ENCODE measurements at places on chromosomes 2 and 18.

- no peak for DNase-seq
Measured at GRCh38 chr2:54704688-54705605, 18.5 kb upstream of the EML6 start.

DNA sequence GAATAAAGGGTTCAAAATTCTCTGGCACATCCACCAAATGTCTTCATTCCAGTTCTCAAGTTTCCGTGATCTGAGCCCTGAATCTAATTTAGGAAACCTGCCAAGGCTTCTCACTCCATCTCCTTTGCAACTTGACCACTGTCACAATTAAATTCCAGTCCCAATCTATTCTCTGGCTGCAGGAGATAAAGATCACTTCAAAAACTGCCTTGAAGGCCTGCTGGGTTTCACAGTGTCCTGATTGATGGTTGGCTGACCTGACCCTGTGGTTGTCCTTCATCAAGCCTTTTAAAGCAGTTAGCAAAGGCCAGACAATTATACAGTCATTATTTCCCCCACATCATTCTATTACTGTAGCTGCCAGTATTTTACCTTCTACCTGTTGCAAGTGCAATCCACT lies 60.3 kb upstream of the DNAJC10 start:
- DNase-seq, result no peak

- DNase-seq, result no peak
Measured at GRCh38 chr2:44618251-44619023, 256.7 kb downstream of the CAMKMT start.

DNA sequence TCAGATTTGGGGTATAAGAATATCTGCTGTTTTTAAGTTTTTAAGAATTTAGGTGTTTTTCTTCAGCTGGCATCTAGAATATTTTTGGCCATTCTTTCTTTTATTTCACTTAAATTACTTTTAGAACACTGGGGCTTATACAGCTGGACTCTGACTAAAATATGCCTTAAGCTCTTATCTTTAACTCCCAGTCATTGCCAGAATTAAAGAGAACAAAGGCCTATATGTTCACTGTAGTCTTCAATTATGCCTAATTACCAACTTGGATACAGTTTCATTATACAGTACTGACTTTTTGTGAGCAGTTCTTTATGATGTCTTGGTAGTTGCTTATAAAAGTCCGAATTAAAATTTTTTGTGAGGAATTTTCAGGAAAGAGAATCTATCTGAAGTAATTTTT lies 192.8 kb downstream of the ZNF407 start:
- no peak for DNase-seq

GRCh38 chr2:234330902-234331301 lies 166.0 kb downstream of the ARL4C start:
- no peak for DNase-seq
